HT1080 (cell line): ENCODE measurements at places on chromosomes 1 and 21. TPM values are rescaled to one million over a fixed set of nuclear protein-coding genes. Genes with fewer than 3 reads are reported as not detected.
A peak's percentile ranks its signal among the peaks of the same experiment; 100 is the strongest.

- peak; percentile 63 for DNase-seq
Observed at GRCh38 chr1:236063919-236064673, 794 bp downstream of the NID1 start.

DNA sequence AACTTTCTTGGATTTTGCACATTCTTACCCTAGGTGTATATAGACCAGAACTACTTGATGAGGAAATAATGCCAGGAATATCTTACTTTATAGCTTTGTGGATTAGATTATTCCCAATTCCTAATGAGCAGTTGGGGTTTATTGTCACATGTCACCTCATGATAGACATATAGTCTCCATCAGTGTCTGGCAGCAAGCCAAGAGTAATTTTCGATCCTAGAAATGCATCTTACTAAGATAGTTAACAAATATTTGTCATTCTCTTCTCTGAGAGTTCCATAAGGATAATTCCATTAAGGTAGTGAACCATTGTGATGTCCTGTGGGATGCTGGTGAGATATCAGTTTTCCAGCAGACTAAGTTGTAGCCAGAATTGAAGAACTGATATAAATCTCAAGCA, 1282.9 kb upstream of the B3GALT2 start:
- no peak for DNase-seq

DNA sequence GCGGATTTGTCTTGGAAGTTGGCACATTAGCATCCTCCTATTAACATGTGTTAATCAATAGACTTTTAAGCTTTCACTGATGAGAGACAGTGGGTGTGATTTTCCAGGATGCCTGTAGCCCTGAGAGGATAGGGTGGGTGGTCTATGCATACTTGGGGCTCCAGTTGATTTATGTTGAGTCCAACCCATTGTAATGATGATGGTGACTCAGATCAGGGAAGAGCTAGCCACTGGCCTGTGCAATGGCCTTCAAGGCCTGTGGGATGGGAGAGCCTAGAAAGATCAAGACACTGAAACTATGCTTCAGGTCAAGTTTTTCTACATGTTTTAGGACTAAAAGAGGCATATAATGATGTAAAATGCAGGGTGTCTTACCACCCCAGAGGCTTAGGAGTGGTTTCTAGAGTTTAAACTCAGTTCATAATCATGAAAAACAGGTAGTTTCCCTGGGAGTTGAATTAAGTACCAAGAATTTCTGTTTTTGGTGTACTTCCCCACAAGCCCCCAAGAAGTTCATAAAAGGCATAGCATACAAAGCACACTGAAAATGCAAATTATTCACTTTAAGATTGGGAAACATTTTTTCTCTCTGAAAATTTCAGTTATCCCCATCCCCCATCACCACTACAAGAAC, 19.9 kb downstream of the BEND5 start:
- DNase-seq = no peak

DNA sequence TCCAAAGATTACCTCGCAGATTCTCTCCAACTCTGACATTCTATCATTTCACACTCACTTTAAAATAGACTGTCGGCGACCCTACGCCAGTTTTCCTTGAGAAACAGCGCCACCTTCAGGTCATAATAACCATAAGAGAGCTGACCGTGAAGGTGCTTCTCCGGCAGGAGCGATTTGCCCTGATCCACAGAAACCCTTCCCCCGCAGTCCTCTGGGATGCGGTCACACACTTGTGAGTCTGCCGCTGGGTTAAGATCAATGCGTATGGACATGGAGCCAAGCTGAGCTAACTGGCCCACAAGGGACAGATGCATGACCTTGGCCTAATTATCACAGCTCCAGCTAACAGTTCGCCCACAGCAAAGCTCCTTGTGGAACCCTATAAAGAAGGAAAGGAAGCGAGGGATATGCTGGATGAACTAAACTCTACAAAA, 32.8 kb upstream of the IFNAR2 start:
- DNase-seq = peak; percentile 54

- no peak for DNase-seq
Observed at GRCh38 chr1:171627020-171627419, 5.0 kb downstream of the MYOCOS start.

Gene SDE2
- 13.5 and 15.9 TPM in 2 replicates for total RNA-seq

DNA sequence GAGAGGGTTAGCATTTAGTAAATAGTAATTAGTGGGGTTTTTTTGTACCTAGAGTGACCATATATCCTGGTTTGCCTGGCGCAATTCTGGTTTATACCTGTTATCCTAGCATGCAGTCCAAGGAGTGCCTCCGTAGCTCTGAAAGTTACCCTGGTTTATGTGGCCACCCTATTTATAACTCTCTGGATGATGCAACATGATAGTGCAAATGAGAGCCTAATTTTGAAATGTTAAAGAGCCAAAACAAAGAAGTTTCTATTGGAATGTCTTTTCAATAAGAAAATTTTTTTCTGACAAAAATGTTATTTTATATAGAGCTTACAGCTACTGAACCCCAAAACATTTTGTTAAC, 5.7 kb downstream of the AHCYL1 start:
- DNase-seq = no peak

DNA sequence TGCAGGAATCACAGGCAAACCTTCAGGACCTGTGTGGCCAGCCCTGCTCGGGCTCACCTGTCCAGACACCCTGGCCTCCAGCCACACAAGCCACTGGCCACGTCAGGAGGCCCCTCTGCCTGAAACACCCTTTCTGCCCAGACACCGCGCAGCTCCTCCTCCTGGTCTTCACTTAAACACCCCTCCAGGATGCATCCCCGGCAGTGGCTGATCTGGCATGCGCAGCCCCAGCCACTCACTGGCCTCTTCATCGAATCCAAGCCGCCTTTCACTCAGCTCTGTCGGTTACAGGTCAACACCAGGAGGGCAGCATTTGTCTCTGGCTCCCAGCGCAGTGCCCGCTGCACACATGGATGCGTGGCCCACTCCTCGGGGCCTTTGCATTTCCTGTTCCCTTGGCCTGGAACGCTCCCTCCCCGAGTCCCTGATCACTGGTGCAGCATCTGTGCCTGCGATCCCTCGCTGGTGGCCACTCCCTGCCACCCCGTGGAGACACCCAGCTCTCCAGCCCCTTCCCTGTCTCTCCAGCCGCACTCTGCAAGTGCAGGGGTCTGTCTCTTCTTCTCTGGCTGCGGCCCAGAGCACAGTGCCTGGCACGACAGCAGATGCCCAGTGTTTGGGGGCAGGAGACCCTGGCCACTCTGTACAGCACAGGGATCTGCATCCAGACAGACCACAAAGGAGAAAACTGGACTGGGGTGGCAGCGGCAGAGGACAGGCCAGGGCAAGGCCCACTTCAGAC, 9.4 kb downstream of the TPRG1L start:
- no peak for DNase-seq

- no peak for DNase-seq
Observed at GRCh38 chr1:84090447-84091245, 53.4 kb upstream of the PRKACB start.

DNA sequence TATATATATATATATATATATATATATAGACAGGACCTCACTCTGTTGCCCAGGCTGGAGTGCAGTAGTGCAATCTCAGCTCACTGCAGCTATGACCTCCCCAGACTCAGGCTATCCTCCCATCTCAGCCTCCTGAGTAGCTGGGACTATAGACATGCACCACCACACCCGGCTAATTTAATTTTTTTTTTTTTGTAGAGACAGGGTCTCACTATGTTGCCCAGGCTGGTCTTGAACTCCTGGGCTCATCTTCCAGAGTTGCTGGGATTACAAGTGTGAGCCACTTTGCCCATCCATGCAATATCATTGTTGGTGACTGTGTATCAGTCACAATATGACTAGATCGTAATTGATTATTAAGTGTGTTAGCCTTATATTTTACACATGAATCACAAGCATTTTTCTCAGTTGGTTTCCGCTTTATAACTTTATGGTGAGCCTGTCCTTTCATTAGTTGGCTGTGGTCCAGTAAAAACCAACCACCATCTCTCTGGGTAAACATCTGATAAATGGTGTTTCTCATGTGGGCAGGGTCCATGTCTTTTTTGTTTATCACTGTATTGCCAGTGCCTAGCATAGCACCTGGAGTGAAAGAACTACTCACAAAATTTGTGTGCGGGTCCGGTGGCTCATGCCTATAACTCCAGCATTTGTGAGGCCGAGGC, 63.6 kb downstream of the MYOM3 start:
- no peak for DNase-seq

- DNase-seq = no peak
Observed at GRCh38 chr1:154896771-154897286, 26.7 kb upstream of the KCNN3 start.

GRCh38 chr1:39575191-39576015, 1.2 kb downstream of the PABPC4 start:
- no peak for DNase-seq

DNA sequence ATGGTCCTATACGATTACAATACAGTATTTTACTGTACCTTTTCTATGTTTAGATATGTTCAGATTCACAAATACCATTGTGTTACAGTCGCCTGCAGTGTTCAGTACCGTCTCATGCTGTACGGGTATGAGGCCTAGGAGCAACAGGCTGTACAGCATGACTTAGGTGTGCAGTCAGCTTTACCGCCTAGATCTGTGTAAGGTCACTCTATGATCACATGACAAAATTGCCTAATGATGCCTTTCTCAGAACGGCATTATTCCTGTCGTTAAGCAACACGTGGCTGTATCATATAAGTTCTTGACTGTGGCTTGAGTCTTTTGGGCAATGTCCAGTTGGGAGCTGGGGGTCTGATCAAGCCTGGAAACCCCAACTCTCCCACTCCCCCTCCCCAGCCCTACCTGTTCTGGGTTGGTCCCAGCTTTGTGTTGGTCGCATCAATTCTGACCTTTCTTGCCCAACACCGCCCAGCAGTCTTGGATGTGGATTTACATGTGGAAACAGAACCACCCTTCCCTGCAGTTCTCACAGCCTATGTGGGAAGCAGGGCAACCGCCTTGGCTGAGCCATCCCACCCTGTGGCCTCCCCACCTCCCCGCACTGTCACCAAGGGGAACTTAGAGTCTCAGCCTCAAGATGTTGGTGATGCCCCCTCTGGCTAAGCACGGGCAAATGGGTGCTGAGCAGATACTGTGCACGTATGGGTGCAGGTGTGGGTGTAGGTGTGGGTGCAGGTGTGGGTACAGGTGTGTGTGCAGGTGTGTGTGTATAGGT, 80.2 kb upstream of the ACTL8 start:
- DNase-seq = no peak

GRCh38 chr1:207173396-207173795, 69.4 kb downstream of the C4BPA start:
- DNase-seq = no peak

DNA sequence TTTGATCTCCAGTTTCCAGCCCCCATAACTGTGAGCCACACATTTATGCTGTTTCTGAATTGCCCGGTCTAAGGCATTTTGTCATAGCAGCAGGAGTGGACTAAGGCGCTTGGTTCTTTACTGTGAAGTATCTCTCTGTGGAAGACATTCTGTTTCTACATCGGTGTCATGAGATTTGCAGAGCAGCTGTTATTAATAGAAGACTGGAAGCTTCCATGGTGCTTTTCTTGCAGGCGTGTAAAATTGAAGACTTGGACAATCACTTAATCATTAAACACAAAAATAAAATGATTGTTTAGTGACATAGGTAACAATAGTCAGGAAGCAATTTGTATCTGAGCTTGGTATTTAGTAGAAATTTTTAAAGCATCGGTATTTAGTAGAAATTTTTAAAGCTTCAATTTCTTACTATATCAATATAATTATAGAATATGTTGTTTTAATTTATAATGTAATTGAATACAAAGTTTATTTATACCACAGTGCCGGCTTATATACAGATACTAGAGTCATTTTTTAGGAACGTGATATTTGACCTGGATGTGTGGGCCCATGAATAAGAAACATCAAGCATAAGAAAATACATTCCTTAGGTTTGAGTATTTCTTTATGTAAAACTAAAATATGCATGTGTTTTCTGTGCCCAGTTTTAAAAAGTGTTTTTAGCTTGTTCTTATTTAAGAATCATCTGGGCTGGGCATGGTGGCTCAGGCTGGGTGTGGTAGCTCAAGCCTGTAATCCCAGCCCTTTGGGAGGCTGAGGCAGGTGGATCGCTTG, 60.6 kb upstream of the COL6A1 start:
- DNase-seq = no peak

GRCh38 chr1:232274236-232274855, 355.6 kb downstream of the SIPA1L2 start:
- no peak for DNase-seq

DNA sequence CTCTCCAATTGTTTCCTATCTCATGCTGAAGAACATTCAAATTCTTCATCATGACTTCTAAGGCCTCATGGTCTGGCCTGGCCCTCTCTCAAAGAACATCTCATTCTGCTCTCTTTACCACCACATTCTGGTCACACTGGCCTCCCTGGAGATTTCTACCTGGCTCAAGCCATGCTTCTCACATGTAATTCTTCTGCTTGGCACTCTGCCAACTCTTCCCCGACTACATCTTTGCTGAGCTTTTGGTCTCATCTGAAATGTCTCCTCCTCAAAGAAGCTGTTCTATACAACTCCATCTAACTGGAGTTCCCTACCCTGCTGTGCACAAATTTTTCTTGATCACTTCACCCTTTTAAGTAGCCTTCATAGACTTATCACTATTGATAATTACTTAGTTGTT, 1.4 kb upstream of the TBX19 start:
- DNase-seq = no peak

GRCh38 chr1:231779081-231779480, 152.5 kb downstream of the DISC1 start:
- no peak for DNase-seq

- peak; percentile 59 for DNase-seq
Observed at GRCh38 chr1:232648316-232648715, 18.4 kb upstream of the SIPA1L2 start.

GRCh38 chr1:225655509-225656258, 2.8 kb upstream of the ENAH start:
- DNase-seq = peak; percentile 96

- DNase-seq = no peak
Observed at GRCh38 chr1:192140382-192140781, 17.9 kb upstream of the RGS18 start.

GRCh38 chr1:44045064-44045463, 13.8 kb upstream of the SLC6A9 start:
- DNase-seq = no peak

DNA sequence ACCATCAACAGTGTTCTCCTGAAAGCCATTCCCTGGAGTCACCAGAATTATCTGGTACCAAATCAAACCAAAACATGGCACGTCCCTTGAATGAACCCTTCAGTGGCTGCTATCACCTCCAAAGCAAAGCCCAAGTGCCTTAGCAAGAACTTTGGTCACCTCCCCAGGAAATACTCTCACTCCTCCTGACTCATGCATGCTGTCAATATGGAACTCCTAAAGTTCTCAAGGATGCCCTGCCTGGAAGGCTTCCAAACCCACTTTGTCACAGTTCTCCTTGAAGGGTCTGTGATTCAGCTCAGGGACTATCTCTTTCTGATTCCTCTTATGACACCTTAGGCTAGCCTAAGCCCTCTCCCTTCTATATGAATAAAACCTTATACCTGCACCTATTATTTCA, 146.1 kb upstream of the RUNX1 start:
- DNase-seq = peak; percentile 81
